ENCODE measurements at places on chromosomes 4 and X. TPM values are rescaled to one million over a fixed set of nuclear protein-coding genes. Genes with fewer than 3 reads are reported as not detected.

SRPK3 gene
- 43.6 TPM for total RNA-seq

CSAG1 gene
- not detected for total RNA-seq

RS1 gene
- not detected for total RNA-seq

RAB9B gene
- 25.1 TPM for total RNA-seq

CXCL11 gene
- total RNA-seq = 0.42 TPM

RTL3 gene
- total RNA-seq = 0.15 TPM

USP51 gene
- 1.5 TPM for total RNA-seq

MAML3 gene
- 2.1 TPM for total RNA-seq

UGT2B15 gene
- total RNA-seq = not detected

SERTM2 gene
- total RNA-seq = not detected

EPHA5 gene
- total RNA-seq = 0.17 TPM

SLC25A4 gene
- 2,343 TPM for total RNA-seq

NR0B1 gene
- total RNA-seq = not detected

LNX1 gene
- total RNA-seq = 9.1 TPM

OCRL gene
- total RNA-seq = 9.9 TPM
